CD4-positive, alpha-beta T cell treated with Interleukin-15 for 4 hours (primary cell): ENCODE measurements at places on chromosomes 5 and 9.
A peak's percentile ranks its signal among the peaks of the same experiment; 100 is the strongest.

DNA sequence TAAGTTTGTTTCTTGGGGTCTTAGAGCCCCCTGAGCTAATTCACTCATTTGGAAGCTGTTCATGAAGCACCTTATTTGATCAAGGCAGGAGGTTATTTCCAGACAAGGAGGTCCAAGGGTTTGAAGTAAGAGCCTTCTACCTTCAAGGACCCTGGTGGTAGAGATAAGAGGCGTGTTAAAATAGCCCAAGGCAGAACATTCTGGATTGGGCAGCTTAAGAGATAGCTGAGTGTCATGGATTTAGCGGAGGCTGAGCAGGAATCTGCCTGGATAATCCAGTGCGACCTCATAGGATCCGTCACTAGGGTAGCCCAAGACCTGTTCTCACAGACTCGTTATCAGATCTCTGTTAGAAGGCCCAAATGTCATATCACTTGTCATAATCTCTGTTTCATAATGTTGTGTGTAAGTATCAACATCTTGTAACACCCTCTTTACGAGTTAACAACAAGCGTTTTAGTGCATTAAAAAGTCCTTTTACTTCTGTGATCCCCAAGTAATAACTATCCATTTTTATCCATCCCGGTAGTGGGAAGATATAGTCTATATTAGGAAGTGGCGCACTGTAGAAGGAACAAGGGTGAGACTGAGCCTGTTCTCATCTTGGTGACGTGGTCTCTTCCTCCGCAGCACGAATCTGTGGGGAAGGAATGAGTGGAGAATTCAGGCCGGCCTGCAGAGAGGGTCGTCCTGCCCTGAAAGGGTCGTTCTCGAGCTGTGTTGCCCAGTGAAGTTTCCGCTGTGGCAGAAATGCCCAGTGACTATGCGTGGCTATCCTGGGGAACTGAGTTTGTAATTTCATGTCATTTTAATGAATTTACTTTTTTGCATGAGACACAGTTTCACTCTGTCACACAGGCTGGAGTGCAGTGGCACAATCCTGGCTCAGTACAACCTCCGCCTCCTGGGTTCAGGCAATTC, 28.8 kb downstream of the SLC25A25 start:
- DNase-seq = no peak

GRCh38 chr5:158951436-158952247, 148.1 kb downstream of the EBF1 start:
- no peak for DNase-seq

GRCh38 chr5:93476251-93476742, 104.7 kb downstream of the NR2F1-AS1 start:
- DNase-seq = no peak

GRCh38 chr5:14762549-14763216, 98.2 kb downstream of the OTULIN start:
- DNase-seq = no peak

DNA sequence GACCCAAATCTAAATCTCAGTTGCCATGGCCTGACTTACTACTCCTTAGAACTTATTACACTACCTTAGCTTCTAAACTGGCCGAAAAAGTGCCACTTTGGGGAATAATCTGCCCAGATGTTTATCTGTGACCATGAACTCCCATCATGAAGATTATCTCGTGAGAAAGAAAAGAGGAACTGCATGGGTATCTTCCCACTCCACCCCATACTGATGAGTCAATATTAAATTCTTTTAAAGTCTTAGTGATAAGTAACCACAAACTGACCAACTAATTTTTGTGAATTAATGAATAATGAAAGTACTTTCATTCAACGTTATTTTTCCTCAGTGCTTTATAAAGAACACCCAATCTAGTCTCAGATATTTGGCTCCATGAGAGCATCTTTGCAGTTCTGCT, 493.5 kb downstream of the EBF1 start:
- DNase-seq = no peak

DNA sequence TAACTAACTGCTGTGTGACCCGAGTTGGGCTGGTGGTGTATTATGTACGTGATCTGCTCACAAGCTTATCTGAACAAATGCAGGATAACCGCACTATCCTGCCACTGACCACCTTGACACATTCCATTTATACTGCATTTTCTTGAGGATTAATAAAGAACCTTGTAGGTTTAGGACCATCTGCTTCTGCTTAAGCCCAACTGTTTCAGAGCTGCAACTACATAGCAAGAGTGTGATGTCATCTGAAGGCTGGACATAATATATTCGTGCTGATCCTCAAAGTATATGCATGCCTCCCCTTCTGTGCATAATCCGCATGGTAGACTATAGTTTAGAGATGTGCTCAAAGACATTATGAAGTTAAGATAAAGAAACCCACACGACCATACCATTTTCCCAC, 435.9 kb downstream of the BNC2 start:
- no peak for DNase-seq

DNA sequence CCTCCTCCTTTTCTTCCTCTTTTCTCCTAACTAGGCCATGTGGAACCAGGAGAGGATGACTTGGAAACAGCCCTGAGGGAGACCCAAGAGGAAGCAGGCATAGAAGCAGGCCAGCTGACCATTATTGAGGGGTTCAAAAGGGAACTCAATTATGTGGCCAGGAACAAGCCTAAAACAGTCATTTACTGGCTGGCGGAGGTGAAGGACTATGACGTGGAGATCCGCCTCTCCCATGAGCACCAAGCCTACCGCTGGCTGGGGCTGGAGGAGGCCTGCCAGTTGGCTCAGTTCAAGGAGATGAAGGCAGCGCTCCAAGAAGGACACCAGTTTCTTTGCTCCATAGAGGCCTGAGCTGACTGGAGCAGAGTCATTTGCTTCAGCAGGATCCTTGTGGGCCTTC, 13.7 kb downstream of the NUDT2 start:
- DNase-seq = no peak

GRCh38 chr5:57824623-57825022, 342.0 kb upstream of the ACTBL2 start:
- DNase-seq = no peak

DNA sequence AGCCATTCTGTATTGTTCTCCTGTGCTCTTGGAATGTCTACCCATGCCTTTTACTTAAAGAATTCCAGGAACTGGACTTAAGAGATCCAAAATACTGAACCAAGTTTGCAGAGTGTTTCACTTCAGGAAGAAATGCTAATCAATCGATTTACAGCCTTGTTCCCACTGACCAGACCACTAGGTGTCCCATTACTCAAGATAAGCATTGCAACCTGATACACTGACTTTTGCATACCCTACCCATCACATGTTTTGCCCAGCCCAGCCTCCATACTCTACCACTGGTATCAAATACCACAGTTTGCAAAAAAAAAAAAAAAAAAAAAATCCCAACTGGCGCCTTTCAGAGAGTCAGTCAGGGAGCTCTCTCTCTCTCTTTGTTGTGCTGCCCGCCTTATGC, 550.8 kb downstream of the CDH9 start:
- no peak for DNase-seq

DNA sequence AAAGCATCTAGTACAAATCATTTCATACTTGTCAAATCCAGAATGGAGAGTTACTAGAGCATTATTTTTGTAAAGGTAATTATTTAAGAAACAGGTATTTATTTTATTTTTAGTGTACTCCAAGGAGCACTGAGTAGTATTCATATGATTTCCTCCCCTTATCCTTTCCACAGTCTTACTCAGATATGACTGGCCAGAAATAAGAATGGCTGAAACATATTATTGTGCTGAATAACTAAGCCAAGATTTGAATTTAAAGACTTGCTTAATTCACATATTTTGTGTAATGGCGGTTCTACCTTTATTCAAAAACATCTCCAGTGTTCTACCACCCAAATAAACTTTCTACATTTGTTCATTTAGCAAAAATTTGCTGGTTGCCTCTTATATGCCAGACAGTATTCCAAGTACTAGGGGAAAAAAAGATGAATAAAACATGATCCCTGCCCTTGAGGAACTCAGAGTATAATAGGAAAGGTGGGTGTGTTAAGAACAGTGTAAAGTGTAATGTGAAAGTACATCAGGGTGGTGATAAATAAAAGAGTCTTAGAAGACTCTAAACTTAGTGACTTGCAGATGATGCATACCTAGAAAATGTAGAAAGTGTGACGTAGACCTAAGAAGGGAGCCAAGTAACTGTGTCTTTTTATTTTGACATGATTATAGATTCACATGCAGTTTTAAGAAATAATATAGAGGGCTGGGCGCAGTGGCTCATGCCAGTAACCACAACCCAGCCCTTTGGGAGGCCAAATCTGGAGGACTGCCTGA, 110.4 kb upstream of the GRHPR start:
- DNase-seq = no peak

DNA sequence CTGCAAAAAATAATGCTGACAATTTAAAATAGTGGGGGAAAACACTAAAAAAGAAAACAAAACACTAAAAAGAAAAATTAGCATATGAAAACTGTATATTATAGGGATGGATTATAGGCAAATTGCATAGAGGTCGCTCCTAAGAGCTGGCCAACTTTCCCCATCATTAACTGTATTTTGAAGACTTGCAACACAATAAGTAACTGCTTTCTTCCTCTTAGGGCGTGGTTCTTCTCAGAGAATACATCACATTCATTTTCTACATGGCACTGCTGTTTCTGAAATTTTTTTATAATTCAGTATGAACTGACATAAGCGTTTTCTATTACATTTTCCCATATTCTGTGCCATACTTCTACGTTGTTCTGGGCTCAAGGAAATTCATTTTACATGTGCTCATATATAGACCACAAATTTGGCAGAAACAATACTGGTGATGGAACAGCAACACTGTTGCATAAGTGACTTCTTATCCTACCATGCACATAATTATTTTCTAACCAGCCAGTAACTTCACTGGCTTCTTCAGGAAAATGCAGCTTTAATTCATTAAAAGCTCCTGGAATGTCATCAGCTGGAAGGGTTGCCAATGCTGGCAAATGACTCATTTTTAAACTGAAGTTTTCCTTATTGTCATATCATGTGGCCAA, 171.2 kb upstream of the DMAC1 start:
- no peak for DNase-seq

DNA sequence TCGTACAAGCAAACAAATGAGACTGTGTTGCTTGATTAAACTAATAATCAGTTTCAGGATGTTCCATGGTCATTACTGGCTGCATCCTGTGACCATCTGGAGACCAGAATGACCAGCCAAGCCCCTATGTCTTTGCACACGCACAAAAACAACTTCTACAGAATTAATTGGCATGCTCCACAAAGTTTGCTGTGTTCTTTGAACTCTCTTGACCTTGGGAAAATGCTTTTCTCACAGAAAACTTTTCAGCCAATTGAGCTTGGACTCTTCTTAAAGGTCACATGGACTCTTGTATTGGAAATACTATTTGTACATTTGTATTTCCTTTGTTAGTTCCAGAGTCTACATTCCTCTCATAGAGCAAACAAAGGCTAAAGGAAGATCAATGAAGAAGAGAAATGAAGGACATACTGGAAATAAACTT, 147.8 kb downstream of the ARRDC3 start:
- no peak for DNase-seq

- DNase-seq = no peak
These were observed 15.2 kb downstream of the TMEM171 start for GRCh38 chr5:73135429-73136054.

- no peak for DNase-seq
These were observed 185.5 kb downstream of the KDM4C start for GRCh38 chr9:6943293-6943692.

DNA sequence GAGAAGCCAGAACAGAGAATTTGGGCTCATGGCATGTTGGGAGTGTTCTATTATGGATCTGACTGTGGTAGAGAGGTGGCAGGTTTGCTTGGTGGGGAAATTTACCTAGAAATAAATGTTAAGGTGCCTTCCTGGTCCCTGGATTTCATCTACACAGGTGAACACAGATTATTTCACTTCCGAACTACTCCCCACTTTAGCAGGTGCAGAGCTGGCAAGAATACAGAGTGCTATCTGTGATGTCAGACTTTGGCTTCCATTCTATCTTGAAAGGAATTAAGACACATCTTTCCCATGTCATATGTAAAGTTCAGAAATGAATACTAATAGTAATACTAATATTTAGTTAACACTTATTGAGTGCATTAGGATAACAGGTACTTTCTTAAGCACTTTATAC, 234.0 kb downstream of the KCTD16 start:
- DNase-seq = no peak

DNA sequence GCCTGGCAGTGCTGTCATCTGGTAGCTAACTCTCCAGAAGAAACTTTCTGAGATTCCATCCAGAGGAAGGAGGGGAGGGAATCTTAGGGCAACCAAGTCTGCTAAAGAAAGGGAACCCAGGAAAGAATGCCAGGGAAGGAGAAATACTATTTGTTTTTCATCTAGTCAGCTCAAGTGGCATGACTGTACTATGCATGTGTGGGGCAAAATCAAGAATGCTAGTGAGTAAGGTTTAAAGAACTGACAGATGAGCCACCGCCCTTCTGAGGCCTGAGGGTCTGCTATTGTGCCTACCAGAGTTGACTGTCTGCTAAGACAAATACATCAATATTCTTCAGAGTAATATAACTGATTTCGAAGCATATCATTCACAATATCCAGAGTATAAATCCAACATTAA, 204.2 kb downstream of the SLC12A2 start:
- DNase-seq = no peak

GRCh38 chr5:14665949-14666348, 1.4 kb downstream of the OTULIN start:
- peak; percentile 69 for DNase-seq

GRCh38 chr9:101516655-101517054, 17.0 kb upstream of the RNF20 start:
- no peak for DNase-seq

DNA sequence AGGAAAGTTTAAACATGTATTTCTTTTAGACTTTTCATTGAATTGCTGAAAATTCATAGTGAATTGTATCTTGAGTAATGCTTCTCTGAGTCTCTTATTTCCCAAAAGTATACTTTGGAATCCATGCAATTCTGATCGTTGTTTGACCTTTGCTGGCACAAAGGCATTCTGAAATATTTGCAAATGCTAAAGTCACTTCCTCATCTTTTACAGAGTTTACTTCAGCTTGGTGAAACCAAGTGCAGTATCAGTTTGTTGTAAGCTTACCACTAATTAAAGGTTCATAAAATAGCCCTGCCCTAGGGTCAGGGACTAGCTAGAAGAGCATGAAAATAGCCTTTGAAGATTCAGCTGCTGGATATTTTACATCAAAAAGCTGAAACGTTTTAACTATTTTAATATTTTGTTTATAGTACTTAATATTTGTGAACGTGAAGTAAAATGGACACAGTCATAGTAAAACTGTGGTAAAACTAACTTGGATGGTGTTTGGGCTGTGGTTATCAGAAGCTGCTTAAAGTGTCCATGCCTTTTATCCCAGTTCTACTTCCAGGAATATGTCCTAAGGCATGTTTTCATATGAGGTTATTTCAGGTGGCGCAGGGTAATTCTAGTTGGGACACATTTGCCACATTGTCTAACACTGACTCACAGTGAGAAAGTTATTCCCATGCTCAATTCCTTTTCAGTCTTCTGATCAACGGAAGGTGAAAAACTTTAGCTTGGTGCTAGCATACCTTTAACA, 45.3 kb downstream of the SLC22A5 start:
- DNase-seq = no peak

- no peak for DNase-seq
These were observed 220.6 kb downstream of the MELK start for GRCh38 chr9:36793277-36793676.
